Hepatocyte (in vitro differentiated cells): ENCODE measurements at places on chromosomes 3 and 15.

DNA sequence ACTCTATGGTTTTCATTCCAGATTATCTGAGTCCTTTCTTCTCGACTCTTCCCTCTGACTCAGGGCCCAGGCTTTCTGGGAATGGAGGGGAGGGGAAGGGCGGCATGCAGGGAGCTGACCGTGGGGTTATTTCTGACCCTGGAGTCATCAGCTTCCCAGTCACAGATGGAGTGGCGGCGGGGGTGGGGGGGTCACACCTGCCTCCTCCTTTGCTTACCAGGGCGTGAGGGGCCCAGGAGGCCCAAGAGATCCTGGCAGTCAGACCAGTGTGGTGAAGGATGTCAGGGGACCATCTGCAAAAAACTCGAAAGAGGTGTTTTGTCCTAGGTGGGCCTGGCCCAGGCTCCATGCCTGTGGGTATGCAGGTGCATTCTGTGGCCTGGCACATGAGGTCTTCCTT, 996 bp upstream of the XIRP1 start:
- DNase-seq: no peak

DNA sequence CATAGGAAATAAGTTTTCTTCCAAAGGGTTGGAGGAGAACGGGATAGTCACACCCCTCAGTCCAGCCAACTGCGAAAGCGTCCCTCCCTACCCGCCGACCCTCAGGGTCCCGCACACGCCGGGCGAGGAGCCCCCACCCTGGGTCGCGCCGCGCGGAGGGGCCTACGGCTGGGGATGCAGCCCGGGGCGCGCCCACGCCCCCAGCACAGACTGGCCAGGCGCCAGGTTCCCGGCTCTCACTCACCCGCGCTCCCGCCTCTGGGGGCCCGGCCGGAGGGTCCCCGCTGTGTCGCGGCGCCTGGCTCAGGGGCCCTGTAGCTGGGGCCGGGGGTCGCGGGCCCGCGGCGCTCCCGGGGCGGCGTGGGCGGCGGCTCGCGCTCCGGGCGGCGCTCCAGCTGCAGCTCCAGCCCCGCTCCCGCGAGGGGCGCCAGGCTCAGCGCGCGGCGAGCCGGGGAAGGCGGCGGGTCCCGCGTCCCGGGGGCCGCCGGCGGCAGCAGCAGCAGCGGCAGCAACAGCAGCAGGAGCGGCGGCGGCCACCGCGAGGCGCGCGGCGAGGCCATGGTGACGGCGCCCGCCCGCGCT, 375 bp downstream of the HEG1 start:
- peak; percentile 69 for DNase-seq

DNA sequence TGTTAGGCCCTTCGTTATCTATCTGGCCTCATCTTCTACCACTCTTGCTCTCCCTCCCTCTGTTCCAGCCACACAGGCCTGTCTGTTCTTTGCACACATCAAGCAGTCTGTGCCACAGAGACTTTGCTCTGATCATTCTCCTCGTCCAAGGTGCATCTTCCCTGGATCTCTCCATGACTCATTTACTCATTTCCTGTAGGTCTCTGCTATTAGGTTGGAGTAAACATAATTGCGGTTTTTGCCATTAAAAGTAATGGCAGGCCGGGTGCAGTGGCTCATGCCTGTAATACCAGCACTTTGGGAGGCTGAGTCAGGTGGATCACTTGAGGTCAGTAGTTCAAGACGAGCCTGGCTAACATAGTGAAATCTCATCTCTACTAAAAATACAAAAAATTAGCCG, 9.5 kb upstream of the C3orf49 start:
- DNase-seq: no peak

DNA sequence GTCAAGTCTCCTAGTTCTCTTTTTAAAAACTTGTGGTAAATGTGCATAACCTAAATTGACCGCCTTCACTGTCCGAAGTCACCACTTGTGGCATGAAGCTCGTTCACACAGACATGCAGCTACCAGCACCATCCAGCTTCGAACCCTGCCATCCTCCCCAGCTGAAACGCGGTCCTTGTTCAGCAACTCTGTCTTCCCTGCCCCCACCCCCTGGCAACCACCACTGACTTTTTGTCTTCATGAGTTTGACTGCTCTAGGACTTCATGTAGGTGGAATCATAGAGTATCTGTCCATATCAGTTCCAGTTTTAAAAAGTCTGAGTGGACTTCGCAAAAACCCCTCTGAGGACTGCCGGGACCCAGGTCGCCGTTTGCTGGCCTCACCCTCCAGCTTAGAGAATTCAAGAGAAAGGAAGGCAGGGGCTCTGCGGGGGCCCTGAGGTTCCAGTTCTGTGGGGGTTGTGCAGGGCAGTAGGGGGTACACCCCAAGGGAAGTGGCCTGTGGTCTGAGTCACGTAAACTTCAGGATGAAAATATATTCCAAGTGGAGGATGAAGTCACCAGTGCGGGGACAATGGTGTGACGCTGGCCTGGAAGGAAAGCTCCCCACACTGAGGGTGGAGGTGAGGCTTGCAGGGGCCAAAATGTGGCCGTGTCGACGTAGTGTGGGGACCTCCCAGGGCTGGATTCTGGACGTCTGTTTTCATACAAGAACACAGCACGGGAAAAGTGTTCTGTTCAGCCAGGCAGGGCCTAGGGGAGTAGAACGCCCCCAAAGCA, 67.6 kb downstream of the ABTB1 start:
- no peak for DNase-seq

GRCh38 chr3:36362973-36363372, 17.3 kb upstream of the STAC start:
- peak; percentile 56 for DNase-seq

GRCh38 chr15:25643120-25643519, 204.3 kb upstream of the UBE3A start:
- no peak for DNase-seq

GRCh38 chr3:54653456-54654195, 274.2 kb downstream of the LRTM1 start:
- no peak for DNase-seq

- DNase-seq: peak; percentile 44
These were observed 212.7 kb downstream of the C3orf38 start for GRCh38 chr3:88362428-88362827.

GRCh38 chr15:96535148-96535547, 204.6 kb downstream of the NR2F2 start:
- no peak for DNase-seq

- no peak for DNase-seq
These were observed 2.1 kb downstream of the FAM240A start for GRCh38 chr3:46614431-46614830.

GRCh38 chr15:60651734-60652141, 172.8 kb upstream of the ICE2 start:
- DNase-seq: no peak

DNA sequence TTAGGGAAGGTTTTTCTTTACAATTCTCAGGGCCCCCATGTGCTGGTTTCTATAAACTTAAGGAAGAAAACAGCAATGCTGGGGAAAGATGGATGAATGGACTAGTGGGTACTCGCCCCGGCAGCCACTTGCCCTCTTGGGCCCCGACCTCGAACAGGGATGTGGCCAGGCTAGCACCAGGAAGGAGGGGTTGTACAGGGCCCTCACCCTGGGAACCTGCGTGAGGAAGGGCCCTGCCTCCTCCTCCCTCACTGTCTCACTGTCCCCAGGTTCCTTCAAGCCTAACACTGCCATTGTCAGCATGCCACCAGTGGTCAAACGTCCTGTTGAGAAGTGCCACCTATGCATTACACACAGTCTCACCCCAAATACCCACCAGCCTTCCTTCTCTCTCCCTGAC, 9.1 kb downstream of the ADAMTS17 start:
- no peak for DNase-seq

DNA sequence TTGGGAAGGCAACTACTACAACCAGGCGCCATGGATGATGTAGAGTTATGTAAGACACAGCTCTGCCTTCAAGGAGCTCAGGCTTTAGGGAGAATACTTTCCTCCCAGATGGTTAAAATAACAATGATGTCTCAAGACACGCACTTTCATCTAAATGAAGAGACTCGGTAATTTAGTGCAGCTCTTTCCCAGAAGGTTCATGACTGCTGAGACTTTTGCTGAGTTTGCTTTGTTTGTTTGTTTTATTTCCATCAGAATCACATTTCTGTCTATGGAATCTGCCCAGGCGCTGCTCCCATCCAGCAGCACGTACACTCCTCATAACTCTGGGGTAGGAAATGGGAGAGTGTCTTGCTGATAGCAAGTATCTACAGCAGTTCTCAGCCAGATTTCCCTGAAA, 33.9 kb upstream of the MEX3B start:
- no peak for DNase-seq

- DNase-seq: peak; percentile 34
These were observed 62.4 kb downstream of the MBNL1 start for GRCh38 chr3:152331018-152331541.

DNA sequence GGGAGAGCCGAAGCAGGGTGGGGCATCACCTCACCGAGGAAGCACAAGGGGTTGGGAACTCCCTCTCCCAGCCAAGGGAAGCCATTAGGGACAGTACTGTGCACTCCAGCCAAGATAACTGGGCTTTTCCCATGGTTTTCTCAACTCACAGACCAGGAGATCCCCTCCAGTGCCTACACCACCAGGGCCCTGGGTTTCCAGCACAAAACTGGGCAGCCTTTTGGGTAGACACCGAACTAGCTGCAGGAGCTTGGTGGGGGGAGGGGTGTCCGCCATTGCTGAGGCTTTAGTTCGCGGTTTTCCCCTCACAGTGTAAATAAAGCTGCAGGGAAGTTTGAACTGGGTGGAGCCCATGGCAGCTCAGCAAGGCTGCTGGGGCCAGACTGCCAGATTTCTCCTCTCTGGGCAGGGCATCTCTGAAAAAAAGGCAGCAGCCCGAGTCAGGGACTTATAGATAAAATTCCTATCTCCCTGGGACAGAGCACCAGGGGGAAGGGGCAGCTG, 129.6 kb upstream of the LMCD1 start:
- peak; percentile 12 for DNase-seq

DNA sequence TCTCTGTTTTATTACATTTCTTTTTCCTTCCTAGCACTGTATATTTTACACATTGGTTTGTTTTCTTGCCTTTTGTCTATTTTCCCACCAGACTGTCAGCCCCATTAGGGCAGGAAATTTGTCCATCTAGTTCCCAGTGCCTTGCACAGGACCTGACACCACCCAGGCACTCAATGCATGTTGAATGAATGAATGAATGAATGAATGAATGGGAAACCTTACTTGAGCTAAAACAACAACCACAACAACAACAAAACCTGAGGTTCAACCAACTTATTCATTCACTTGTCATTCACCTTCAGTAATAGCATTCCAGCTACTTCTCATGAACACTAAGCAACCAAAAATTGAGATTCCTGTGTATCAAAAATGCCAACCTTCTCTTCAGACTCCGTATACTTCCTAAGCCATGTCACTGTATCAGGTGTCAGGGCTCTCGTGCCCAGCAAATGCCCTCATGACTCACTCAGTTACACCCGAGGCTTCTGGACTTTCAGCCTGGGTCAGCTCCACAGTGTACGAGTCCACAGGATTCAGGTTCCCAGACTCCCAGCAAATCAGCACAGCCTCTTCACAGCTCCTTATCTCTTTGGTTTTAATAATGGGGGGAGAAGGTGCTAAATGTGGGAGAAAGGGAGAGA, 37.3 kb downstream of the FSD2 start:
- peak; percentile 19 for DNase-seq

GRCh38 chr15:67010898-67011616, 54.3 kb upstream of the SMAD3 start:
- no peak for DNase-seq

DNA sequence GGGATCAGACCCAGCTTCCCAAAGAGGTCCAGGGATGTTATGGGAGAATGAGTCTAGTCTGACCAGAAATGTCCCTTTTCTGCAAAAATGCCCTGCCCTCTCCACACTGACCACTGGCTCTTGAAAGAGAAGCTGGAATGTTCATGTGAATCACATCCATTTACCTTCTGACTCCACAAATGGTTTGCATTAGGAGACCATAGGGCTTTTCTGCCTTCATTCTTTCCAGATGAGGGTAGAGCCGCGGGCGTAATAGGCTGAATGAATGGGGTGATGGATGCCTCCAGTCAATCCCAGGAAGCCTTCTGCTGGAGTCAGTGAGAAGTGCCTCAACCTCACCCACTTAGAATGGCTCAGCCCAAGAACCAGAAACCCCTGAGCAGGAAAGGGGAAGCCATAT, 47.2 kb upstream of the IREB2 start:
- DNase-seq: no peak

DNA sequence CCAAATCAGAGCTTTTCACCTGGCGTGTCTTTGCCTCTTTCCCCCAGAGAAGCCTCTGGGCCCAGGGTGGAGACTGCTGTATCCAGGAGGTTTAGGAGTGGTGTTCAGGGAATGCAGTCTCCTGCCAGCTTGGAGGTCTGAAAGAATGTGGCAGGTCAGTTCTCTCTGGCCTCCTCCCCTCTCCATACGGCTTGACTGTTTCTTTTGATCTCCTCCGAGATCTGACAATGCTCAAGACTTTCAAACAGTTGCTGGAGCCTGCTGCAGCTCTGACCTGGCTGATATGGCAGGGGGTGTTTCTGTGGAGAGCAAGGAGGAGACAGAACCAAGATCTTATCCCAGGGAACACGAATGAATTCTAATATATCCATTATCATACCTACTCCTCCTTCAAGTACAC, 24.7 kb upstream of the TM4SF4 start:
- DNase-seq: no peak

DNA sequence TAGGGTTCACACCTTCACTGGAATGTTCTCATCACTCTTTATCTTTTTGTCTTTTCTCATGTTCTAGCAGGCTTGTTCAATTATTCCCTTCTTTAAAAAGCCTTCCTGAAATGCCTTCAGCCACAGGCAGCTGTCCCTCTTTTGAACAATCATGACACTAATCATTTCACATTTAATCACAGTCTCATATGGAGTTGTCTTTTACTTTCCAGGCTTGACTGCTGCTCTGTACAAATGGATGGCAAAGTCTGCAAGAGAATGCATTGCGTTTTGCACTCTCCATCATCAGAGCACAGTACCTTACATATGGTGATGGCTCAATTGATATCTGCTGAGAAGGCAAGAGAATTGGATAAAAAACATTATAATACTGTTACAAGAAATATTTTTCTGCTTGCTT, 529.8 kb downstream of the DIPK2A start:
- DNase-seq: no peak

DNA sequence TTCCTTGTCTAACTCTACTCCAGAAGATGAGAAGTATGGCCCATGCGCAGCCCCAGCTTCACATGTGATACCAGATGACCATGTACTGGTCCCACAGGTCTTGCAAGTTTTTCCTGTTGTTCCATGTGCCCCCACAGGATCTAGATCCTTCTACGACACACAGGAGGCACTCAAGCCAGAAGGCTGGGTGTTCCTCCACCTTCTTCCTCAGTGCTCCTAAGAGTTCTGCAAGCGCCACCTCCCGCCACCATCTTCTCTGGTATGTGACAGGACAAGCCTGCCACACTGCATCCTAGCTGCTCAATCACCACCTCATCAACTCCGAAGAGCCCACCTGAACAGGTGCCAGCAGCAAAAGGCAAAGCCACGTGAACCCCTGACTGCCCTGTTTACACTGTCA, 43.1 kb downstream of the XXYLT1 start:
- DNase-seq: no peak
